ENCODE measurements at places on chromosomes 16 and 17.

DNA sequence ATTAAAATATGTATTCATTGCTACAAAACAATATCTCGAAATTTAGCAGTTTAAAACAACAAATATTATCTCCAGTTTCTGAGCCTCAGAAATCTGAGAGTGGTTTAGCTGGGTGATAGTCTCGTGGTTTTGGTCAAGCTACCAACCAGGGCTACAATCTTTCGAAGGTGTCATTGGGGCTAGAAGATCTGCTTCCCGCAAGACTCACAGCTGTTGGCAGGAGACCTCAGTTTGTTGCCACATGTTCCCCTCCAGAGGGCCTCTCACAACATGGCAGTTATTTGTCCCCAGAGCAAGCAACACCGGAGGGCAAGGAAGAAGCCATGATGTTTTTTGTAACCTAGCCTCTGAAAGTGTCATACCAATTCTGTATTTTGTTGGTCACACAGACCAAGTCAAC is 12.0 kb upstream of the BCAS3 start:
- DNase-seq, result no peak

DNA sequence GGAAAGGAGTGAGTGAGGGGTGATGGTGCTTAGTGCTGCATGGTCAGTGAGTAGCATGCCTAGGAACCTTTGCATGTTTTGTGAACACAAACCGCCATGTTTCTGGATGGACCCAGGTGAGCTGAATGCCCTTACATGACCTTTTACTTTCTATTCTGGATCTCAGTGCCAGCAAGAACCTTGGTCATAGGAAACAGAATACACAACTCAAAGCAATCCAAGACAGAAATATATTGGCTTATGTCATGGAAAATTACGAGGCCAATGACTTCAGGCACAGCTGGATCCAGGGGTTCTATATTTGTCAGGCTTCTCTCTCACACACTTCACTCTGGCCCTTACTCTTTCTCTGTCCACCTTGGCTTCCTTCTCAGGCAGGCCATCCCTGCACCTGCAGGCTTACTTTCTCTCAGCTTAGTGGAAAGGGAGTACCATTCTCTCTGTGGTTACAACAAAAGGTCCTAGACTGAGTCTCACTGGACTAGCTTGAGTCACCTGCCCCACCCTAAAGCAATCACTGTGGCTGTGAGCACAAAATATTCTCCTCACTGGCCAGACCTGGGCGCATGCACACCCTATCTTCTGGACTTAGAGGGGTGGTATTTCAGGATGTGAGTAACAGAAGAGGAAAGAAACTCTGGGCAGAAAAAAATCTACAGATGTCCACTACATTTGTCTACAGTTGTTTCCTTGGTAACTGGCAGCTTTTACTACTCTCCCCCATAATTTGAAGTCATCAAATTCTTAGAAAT is 20.4 kb upstream of the CPNE2 start:
- no peak for DNase-seq

DNA sequence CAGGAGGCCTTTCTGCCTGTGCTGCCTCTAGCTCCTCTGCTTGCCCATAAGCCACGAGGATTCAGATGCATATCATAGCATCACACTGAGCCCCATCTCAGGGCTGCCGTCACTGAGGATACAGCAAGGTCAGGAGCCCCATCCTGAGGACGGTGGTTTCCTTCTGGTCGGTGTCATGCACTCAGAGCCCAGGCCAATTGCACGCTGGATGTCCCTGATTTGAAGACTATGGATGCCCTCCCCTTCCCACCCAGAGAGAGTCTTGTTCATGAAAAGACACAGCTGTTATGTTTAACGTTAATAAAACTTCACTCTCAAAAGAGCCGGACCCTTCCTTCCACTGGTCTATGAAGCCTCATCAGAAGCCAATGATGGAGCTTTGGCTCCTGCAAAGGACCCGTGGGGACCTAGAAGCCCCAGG is 19.9 kb downstream of the COTL1 start:
- DNase-seq, result no peak

- DNase-seq, result no peak
These were observed 18.2 kb downstream of the CES5A start for GRCh38 chr16:55856950-55857349.

GRCh38 chr16:69037373-69038160 is 67.9 kb upstream of the HAS3 start:
- no peak for DNase-seq

DNA sequence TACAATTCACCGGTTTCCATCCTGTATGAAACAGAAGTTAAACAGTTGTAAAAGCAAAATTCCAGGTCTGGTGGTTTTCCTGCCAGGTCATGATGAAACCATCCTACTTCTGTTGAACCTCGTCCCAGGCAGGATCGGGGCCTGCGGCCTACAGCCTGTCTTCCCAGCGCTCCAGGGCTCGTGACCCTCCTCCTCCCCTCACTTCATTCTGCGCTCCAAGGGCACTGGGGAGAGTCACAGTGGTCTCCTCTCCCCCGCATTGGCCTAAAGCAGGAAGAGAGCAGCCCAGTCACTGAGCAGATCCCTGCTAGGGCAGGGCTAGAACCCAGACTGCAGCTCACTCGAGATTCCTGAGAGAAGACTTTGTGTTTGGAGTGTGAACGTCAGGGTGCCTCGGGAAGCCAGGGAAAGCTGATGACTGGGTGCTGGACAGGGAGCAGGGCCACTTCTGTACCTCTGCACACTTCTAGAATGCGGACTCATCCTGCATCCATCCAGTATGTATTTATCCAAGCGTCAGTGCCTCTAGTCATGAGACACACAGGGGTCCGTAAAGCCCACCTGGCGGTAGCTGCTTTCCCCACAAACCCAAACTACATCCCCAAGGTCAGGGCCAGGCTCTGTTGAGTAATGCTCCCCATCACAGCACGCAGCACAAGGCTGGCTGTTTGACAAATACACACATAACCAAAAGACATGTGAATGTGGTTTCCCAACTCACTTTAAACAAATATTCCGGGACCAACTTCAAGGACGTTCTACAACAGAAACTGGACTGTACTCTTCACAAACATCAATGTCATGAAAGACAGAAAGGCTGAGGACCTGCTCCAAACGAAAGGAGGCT is 1.7 kb upstream of the ITGAE start:
- no peak for DNase-seq

DNA sequence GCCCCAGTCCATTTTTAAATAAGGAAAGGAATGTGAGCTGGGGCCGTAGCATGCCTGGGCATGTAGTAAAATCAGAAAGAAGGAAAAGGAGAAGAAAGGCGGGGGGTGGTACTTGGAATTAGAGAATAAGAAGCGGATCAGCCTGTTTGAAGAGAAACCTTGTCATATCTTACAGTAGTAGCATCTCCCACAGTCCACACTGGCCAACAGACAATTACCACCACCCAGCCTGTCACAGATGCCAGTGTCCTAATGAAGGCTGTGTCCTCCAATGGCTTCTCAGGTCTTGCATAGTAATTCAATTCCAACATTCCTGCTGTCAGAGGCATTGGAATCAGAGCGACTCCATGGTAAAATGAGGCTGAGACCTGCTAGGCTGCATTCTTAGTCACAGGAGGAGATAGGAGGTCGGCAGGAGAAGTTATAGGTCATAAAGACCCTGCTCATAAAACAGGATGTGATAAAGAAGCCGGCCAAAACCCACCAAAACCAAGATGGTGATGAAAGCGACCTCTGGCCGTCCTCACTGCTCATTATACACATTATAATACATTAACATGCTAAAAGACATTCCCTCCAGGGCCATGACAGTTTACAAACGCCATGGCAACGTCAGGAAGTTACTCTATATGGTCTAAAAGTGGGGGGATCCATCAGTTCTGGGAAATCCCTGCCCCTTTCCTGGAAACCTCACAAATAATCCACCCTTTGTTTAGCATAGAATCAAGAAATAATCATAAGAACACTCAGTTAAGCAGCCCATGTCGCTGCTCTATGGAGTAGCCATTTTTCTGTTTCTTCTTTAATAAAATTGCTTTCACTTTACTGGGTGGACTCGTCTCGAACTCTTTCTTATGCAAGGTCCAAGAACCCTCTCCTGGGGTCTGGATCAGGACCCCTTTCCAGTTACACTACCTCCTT is 9.6 kb upstream of the AKAP10 start:
- DNase-seq, result no peak

- DNase-seq, result no peak
These were observed 31.7 kb downstream of the CPNE2 start for GRCh38 chr16:57123974-57124674.

GRCh38 chr16:29894352-29894751 is 5.0 kb downstream of the SEZ6L2 start:
- DNase-seq, result no peak

DNA sequence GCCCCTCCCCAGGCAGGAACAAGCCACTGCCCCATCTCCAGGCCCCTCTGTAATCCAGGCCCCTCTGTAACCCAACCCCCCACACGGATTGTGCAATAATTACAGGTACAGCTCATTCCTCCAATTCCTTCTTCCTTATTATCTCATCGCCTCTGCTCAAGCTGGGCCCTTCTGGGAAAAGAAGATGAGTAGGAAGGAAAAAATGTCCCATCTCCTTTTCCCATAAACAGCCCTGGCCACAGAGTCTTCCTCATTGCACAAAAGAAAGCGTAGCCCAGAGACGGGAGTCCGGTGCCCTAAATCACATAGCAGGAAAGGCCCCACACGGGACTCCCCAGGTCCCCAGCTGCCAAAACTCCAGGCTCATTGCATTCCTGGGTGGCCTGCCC is 3.6 kb upstream of the LITAFD start:
- DNase-seq, result no peak

GRCh38 chr17:42428141-42428944 is 5.3 kb upstream of the CAVIN1 start:
- peak; percentile 98 for DNase-seq

GRCh38 chr17:50635732-50635981 is 976 bp downstream of the ABCC3 start:
- no peak for DNase-seq

DNA sequence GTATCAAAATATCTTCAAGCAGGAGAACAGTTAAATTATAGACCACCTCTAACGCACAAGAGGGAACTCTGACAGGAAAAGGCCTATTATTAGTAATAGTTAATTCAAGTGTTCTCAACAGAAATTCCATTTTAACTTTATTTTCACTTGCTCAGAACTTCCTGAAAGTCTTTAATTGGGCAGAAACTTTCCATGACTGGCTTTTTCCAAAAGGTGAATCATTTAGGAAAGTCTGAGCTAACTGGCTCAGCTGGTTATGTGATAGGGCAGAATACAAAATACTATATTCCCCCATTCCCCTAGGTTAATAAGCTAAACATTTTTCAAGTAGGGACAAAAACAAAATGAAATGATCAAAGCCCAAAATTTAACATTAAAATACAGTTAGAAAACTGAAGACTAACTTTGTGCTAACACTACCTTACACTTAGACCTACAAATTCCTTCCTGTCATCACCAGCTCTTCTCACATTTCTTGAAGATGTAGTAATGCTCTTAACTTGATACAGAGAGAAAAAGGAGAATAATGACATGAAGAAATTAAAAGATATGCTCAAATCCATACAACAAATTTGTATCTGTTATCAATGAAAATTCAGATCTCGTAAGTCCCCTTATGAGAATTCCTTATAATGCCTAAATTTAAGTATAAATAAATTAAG is 31.0 kb downstream of the CFDP1 start:
- DNase-seq, result no peak

DNA sequence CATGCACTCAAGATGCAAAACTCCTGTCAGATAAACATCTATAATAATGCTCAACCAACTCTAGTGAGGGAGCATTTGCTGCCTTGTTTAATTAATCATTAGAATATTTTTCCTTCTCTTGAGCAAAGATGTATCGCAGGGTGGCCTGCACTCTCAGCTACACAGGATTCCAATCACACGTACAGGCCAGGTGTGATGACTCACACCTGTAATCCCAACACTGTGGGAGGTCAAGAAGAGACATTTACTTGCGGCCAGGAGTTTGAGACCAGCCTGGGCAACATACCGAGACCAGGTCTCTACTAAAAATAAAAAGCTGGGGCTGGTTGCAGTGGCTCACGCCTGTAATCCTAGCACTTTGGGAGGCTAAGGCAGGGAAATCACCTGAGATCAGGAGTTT is 49.1 kb downstream of the ARHGAP17 start:
- no peak for DNase-seq

DNA sequence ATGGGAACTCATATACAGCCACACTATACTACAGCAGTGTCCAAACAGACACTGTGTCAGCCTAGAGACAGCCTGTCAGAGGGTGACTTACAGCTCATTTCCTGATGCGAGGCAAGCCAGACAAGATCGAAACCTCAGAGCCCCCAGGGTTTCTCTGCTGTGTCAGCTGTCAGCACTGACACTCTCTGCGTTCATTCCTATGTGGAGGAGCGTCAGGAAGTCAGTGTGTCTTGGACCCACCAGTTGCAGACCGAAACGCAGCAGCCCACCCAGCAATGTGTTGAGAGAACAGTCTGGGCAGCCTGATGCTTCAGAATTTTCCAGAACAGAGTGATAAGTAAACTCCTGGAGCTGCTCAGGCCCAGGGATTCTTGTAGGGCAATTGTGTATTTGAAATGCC is 20.6 kb upstream of the MAPT start:
- no peak for DNase-seq

DNA sequence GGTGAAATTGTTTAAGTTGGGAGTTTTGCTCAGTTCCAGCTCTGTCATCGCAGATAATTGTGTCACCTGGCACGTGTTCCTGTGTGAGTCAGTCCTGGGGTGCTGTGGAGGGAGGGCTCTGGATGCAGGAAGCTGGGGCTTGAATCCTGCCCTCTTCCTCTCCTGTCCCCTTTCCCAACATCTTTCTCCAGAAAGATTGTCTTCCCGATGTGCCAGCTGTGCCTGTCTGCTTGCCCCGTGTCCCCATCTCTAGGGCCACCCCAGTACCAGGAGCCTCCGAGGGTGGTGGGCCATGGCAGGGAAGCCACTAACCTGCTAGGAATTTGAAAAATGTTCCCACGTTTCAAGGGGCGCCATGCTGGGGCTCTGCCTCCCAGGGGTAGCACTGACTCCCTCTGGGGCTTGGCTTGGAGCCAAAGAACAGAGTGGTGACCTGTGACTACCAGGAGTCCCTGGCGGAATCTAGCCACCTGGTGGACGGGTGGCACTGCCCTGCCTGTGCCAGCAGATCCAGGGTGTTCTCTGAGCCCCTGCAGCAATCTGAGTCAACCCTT is 198.1 kb downstream of the ENGASE start:
- peak; percentile 29 for DNase-seq

- DNase-seq, result no peak
These were observed 110.8 kb downstream of the CDYL2 start for GRCh38 chr16:80693553-80693952.

GRCh38 chr17:80119271-80119791 is 17.9 kb downstream of the GAA start:
- DNase-seq, result no peak

GRCh38 chr17:78315355-78316114 is 44.3 kb downstream of the SOCS3 start:
- peak; percentile 99 for DNase-seq

DNA sequence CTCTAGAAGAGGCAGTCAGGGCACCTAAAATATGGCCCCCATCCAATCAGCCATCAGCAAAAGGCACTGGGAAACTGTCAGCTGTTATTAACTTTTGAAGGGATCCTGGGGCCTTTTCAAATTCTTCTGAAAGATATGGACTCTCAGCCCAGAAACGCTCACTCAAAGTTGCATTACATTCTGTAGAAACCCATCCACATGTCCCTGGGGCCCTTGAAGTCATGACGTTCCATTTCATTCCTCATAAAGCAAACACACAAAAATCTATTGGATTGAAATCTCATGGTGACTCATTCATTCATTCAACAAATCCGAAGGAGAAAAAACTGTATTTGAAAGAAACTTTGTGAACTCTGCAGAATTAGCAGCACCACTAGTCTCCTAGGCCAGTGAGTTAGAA is 215.3 kb downstream of the C16orf95 start:
- DNase-seq, result peak; percentile 42

GRCh38 chr17:48519427-48519826 is 11.4 kb downstream of the HOXB1 start:
- DNase-seq, result no peak

GRCh38 chr17:70525961-70526360 is 356.6 kb downstream of the KCNJ2 start:
- DNase-seq, result no peak

Data from A549 (cell line).